ENCODE measurements at places on chromosomes 7 and 10.

GRCh38 chr10:22308390-22308789 is 7.8 kb upstream of the COMMD3 start:
- no peak for DNase-seq

DNA sequence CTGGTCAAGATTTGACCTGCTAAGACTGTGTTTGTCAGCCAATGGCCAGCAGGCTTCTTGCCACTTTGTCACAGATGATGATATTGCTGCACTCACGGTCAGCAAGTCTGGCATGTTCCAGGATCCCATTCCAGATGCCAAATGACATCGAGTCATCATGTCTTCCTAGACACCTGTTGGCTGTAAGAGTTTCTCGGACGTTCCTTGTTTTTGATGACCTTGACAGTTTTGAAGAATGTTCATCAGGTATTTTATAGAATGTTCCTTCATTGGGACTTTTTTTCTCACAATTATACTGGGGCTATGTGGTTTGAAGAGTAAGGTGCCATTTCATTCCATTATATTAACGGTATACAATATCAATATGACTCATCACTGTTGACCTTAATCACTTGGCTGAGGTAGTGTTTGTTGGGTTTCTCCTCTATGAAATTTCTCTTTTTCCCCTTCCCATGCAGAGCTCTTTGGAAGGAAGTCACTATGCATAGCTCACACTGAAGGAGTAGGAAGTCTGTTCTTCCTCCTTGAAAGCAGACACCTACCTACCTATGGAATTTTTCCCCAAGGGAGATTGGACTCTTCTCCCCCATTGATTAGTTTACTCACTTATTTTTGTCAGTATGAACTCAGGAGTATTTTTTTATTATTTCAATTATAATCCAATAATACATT is 31.6 kb downstream of the HECW1 start:
- DNase-seq: no peak

GRCh38 chr10:14124941-14125340 is 205.8 kb downstream of the FRMD4A start:
- DNase-seq: no peak

GRCh38 chr7:87517136-87517815 is 41.8 kb upstream of the ABCB4 start:
- DNase-seq: no peak

DNA sequence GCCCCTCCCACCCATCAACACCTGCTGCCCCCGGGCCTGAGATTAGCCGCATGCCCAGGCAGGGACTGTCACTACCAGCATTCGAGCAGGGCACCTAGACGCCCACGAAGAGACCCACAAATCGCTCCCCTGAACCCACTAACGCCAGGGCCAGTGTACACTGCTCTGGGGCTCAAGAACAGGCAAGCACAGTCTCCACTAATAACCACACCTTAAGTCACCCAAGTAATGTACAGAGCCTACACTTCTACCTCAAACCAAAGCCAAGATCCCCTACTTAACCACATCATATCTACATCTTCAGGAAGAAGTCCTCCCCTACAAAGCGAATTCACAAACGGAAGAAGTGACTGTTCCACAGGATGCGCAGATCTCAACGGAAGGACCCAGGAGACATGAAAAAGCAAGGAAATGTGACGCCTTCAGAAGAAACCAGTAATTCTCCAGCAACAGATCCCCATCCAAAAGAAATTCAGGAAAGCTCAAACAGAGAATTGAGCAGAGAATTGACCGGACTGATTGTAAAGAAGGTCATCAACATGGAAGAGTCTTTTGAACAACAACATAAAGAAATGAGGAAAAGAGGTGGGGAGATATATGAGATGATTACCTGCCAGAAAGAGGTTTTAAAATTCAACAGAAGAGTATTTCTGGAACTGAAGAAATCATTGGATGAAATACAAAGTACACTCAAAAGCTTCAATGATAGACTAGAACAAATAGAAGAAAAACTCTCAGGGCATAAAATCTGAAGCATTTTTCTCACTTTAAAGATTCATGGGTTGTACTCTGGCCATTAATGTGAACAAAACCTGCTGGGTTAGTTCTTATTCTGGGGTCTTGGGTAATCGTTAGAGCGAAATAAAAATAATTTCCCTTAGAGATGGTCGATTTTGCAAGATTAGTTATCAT is 20.9 kb downstream of the IFT22 start:
- DNase-seq: no peak

GRCh38 chr10:22253580-22253882 is 35.7 kb upstream of the EBLN1 start:
- DNase-seq: peak; percentile 44

DNA sequence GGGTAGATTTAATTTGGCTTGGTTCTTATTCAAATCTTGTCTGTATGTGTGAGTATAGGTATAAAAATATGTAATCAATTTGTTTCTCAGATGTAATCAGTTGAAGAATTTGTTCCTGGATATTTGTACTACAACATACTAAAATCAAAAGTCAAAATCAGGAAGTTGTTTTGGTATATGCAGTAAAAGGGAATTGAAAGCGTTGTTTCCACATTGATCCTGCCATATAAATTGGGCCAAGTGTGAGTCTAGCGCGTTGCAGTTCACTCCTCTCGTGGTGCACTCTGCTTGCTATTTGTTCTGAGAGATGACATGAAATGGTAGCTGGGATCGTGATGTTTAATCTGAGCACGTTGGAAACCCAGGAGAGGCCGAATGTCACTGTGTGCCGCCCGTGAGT is 55.9 kb downstream of the SHH start:
- DNase-seq: no peak

- no peak for DNase-seq
Measured at GRCh38 chr7:94431176-94431575, 36.5 kb downstream of the COL1A2 start.

DNA sequence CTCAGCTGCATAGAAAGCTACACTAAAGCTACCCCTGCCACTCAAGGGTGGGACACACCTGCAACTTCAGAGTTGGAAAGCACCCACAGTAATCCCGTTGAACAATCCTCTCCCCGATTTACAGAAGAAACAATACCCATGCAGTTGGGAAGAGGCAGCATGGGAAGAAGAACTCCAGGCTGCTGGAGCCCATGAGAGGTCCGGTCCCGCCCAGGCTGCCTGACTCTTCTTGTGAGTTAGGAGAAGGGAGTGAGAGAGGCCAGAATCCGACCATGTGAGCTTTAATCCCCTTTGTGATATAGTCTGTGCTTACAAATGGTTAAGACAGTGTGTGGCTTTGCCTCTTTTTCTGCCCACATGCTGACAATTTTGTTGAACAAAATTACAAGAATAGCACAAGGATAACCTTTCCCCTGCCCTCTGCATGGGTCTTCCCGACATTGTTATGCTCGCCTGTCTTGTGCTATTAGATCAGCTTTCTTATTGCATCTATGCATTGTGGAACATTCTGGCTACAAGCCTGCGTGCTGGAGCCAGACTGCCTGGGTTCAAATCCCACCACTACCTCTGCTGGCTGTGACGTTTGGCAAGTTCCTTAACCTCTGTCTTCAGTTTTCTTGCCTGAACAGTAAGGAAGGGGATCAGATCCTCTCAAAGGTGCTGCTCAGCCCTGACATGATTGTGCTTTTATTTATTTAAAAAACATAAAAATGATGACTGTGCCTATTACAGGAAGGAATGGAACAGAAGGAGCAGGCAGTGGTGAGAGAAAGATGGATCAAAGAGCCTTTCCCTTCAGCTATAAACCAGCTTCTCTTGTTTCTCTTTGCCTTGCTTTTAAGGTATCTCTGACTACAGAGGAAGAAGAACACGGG is 56.0 kb downstream of the BPGM start:
- DNase-seq: no peak

GRCh38 chr7:69708857-69709256 is 110.6 kb downstream of the AUTS2 start:
- DNase-seq: no peak

DNA sequence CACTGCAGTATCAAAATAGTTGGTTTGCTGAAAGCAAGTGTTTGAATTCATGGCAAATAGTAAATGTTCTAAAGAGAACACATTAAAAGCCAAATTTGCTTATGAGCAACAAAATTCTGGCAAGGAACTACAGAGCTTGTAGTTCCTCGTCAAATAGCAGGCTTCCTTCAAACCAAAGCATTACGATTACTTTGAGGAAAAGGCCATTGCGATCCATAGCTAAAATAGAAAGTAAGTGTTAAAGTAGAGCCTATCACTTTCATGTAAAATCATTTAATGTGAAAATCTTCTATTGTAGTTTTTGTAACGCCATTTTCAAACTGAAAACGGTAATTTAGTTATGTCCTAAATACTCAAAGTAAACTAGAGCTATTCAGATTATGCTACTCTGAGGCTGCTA is 20.1 kb downstream of the CACNA2D1 start:
- DNase-seq: no peak

GRCh38 chr10:5071411-5072198 is 22.6 kb upstream of the AKR1C3 start:
- no peak for DNase-seq

Measured in nephron progenitor cell (in vitro differentiated cells).